ENCODE measurements at places on chromosomes 12 and 14. TPM values are rescaled to one million over a fixed set of nuclear protein-coding genes. Genes with fewer than 3 reads are reported as not detected.

The COL2A1 gene
- total RNA-seq, result 69.1 TPM

The GALNT8 gene
- total RNA-seq, result 2.6 TPM

The ANP32D gene
- total RNA-seq, result not detected

The C14orf180 gene
- total RNA-seq, result not detected

The CLMN gene
- 6.3 TPM for total RNA-seq

The TROAP gene
- total RNA-seq, result 40.0 TPM

The KRT75 gene
- total RNA-seq, result not detected

The SERPINA12 gene
- total RNA-seq, result not detected

- DNase-seq, result no peak
Observed at GRCh38 chr14:24699052-24699451, 65.1 kb upstream of the GZMB start.

DNA sequence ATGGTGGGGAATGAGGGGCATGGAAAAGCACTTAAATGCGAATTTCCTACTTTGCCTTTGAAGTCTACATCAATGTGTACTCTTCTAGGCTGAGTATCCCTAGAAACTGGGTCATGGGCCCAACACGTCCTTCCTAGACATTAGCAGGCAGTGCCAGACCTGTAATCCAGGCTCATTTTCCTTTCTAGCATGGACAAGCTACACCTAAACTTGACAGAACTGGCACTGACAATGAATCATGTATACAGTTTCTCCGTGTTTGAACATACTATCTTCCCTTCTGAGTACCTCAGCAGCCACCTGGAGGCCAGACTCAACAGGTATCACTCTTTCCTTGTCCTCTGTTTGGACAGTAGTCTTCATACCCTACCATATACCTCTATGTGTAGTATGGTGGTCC is 25.8 kb upstream of the PDE1B start:
- DNase-seq, result no peak

DNA sequence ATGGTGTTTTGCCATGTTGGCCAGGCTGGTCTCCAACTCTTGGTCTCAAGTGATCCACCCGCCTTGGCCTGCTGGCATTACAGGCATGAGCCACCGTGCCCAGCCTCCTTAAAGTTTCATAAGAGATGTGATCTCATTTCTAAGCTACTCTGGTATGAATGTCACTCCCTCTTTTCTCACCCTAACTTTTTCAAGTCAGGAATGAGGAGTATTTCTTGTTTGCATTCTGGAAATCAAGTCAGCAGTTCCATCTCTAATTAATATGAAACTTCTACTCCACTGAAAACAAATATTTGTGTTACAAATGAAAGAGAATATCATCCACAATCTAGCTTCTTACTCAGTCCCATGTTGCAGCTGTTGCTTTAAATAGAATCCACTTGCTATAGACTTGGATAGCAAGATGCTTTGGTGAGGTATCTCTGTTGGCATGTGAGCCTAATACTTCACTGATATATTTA is 61.3 kb downstream of the ARF6 start:
- no peak for DNase-seq

GRCh38 chr12:49539406-49540228 is 787 bp downstream of the KCNH3 start:
- DNase-seq, result no peak

DNA sequence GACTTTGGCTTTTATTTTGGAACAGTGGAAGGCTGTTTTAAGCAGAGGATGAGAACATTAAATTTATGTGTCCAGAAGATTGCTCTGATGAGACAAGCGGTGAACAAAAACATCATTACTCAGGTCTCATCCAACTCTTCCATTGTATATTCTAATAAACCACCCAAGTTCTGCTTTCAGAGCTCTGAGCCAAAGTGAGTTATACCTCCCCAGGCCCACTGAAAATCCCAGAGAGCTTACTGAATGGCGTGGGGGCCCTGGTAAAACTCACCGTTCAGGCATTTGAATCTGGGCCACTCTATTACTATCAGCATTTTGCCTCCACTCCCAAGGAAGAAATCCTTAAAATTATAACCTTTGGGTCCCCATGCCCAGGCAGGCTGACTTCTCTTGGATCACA is 122.0 kb upstream of the HIF1A start:
- no peak for DNase-seq

DNA sequence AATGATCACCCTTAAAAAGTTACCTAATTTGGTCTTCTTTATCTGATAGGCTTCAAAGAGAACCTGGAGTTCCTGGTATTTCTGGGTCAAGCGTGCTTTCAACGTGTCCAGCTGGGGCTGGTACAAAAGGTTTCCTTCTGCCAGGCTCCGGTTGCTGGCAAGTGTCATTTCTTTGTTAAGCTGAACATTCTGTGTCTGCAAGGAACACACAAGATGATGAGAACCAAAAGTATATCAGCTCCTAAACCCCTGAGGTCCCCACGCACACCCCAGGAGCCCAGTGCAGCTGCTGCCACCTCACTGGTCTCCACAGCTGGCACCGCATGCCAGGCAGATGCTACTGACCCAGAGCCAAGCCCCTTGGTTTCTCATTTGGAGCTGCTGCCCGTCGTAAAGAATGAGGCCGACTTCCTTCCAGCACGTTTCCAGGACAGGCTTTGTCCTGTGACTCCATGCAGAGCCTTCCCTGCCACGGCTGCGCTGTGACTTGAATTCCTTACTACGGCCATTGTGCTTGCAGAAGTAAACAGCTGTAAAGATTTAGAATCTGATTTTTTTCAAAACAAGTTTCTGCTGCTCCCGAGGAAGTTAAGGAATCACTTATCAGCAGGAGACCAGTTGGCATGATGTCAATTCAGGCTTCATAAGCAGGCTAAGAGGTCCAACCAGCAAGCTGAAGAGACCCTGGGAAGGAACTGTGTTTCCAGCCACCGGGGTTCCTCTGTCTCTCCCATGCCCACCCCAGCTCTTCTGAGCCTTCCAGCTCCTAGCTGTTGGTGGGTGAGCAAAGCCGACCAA is 24.9 kb downstream of the VPS37B start:
- DNase-seq, result peak; percentile 80

- no peak for DNase-seq
Observed at GRCh38 chr12:110677206-110677911, 11.6 kb downstream of the HVCN1 start.

GRCh38 chr12:111766608-111767361 is at the start of gene ALDH2:
Gene ALDH2 (plus strand): TSS chr12:111766933. CDS start chr12:111766983, 50 bp downstream.
- peak; percentile 94 for DNase-seq

- DNase-seq, result peak; percentile 19
Observed at GRCh38 chr12:93378998-93379325, 1.2 kb downstream of the NUDT4 start.

- DNase-seq, result no peak
Observed at GRCh38 chr12:52835271-52836041, 1.3 kb upstream of the KRT79 start.

- no peak for DNase-seq
Observed at GRCh38 chr14:98198385-98198784, 1073.6 kb downstream of the BCL11B start.
